ENCODE measurements at places on chromosomes 12 and 14.
A peak's percentile ranks its signal among the peaks of the same experiment; 100 is the strongest.

GRCh38 chr14:68672609-68673285 lies 120.1 kb downstream of the ZFP36L1 start:
- DNase-seq, result no peak

DNA sequence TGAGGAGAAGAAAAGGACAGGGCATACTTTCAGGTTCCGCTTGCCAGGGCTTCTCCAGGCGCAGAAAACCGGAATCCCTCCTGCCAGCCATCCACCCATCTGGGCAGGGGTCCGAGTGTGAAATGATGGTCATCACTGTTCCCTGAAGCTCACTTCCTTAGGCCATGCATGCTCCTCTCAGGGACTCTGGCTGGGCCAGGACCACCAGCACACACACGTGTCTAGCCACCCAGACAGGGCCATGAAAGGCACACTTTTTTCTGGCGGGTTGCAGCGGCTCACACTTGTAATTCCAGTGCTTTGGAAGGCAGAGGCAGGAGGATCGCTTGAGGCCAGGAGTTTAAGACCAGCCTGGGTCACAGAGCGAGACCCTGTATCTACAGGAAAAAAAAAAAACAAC lies 1.5 kb downstream of the TCL1A start:
- no peak for DNase-seq

- DNase-seq, result no peak
Observed at GRCh38 chr12:102051431-102051965, 10.3 kb downstream of the WASHC3 start.

GRCh38 chr14:65422088-65422834 lies 9.7 kb downstream of the FUT8 start:
- DNase-seq, result no peak

DNA sequence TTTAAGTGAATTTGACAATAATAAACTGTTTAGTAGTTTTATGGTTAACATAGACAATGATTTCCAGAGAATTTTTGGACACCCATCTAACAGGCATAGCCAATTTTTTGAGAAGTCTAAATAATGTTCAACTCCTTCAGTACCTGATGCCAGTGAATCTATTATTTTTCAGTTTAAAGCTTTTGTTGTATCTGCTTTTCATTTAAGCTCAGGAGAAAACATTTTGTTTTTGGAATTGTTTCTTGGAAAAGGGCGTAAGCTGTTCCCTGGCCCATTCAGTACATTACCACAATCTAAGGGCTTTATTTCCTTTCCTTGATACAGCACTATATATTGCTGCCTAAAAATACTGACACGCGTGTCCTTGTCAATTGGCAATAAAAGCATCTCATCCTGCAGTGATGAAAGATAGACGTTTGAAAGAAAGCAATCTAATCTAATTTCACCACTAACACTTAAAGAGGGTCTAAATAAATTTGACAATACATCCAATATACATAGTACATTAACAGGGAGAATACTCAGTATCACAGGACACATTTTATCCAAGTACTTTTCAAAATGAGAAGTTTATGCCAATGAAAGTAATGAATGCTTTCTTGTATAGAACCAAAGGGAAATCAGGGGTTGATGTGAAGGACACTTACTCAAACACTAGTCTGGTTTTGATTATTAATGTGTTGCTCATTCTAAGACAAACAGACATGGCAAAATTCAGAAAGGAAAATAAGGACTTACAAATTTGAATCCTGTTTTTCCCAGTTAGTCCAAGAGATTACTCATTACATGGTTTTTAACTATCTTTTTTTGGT lies 104.2 kb upstream of the LGR5 start:
- DNase-seq, result no peak

GRCh38 chr12:6604259-6605029 lies 2.7 kb downstream of the CHD4 start:
- no peak for DNase-seq

DNA sequence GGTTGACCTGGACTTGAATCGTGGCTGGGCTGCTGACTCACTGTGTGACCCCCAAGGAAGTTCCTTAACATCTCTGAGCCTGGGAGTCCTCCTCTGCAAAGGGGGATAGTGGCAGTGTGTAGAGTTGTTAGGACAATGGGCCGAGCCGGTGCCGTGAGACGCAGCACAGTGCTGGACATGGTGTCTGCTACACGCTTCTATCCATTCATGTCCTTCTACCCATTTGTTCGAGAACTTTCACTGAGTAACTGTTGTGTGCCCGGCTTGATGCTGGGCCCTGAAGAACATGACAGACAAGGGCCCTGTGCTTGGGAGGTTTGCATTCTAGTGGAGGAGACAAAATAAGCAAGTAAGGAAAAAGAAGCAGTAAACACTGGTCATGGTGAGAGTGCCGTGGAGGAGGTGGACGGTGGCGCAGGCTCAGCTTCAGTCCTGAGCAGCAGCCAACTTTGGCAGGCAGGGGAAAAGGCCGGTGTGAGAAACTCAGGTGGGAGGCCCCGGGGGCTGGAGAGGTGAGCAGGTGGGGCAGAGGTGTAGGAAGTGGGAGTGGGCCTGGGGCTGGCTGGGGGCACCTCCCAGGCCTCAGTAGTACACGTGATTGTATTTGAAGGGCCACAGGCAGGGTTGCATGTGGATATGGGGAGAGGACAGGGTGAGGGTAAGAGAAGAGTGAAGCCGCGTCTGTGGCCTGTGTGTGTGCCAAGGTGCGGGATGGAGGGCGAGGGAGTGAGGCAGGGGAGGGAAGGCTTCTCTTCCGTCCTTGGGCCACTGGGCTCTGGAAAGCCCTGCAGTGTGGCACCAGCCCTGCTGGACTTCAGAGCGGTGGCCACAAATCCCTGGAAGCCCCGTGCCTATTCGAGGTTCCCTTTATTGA lies 13.8 kb downstream of the VASH1 start:
- DNase-seq, result no peak

DNA sequence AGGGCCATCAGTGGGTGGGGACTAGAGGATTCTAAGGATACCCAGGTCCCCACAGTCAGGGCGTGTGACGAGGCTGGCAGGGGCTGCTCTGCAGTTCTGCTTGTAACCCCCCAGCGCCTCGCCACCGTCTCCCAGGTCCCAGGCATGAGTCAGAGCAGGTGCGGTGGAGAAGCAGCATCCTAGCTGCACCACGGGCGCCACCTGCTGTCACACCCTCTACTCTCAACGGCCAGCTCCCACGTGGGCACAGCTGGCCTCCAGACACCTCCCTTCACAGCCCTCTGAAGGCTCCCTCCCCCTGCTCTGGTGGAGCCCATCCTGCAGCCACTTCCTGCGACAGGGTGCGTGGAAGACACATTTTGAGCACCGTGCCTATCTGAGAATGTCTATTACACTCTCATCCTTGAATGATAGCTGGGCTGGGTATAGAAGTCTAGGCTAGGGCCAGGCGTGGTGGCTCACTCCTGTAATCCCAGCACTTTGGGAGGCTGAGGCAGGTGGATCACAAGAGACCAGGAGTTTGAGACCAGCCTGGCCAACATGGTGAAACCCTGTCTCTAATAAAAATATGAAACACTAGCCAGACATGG lies 6.9 kb upstream of the NUDT14 start:
- DNase-seq, result no peak

GRCh38 chr14:35964697-35965286 lies 138.7 kb downstream of the BRMS1L start:
- DNase-seq, result no peak

DNA sequence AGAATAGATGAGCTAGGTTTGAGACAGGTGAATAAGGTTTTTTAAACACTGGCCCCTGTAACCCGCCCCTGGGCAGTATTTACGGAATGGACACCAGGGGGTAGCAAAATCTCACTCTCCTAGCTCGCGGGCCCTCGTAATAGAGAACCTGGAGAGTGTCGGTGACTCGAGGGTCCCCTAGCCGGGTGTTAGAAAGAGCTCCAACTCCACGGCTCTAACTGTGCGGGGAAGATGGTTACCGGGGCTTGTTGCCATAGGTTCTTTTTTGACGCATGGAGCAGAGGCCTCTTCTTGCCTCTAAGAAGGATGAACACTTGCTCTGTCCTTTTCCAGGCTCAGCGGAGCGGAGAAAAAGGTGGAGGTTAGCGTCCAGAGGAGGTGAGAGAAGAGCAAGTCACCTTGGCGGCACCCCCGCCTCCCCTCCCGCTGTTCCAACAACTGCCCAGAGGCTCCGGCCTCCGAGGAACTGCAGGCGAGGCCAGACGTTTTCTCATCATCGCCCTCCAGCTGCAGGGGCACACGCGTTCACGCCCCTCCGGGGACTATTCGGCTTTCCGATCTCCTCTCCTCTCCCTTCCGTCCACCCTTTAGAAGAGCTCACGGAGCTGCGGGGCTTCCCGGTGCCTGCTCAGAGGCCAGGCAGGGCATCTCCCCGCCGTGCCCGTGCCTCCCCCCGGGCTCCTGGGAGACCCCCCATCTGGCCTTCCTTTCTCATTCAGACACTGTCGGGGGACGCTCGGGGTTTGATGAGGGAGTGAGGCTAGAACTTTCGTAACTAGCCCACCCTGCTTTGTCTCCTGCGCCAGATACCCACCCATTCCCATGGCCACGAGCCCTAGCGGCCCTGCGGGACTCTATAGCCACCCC lies 1.4 kb upstream of the ARHGEF40 start:
- DNase-seq, result peak; percentile 76

DNA sequence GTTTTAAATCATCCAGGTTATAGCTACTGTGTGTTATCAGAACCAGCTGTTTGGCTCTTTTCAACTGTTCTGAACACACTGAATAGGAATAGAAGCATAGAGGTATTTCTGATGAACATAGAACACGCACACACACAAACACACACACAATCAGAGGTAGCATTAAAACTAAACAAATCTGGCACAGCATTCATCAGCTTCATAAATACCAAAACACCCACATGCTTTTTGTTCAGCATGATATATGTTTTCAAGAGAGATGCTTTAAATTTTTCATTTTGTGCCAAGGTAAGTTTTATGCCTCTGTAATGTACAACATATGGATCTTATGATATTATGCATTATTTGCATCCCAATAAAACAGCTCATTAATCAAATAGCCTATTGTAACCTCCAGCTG lies 208.6 kb downstream of the GALC start:
- DNase-seq, result no peak

DNA sequence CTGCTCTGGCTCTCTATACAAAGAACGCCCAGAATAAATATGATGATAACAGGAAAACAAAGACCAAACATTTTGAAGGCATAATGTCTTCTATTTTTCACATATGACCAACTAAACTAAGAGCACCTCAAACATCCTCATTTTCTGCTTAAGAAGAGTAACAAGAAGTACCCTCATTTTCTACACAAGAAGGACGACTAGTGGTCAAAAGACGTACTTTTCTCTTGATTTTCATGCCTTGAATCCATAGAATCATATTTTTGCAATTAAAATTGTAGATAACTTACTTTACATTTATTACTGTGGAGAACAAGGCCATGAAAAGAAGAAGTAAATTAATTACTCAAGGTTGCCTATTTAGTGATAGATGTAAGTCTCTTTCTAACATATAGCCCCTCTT lies 358.6 kb downstream of the DUSP6 start:
- no peak for DNase-seq

GRCh38 chr14:79856381-79856780 lies 354.9 kb downstream of the DIO2 start:
- DNase-seq, result no peak

- DNase-seq, result no peak
Observed at GRCh38 chr12:94831081-94831751, 172.3 kb downstream of the NDUFA12 start.

- DNase-seq, result no peak
Observed at GRCh38 chr14:100673085-100673806, 53.4 kb upstream of the DLK1 start.

DNA sequence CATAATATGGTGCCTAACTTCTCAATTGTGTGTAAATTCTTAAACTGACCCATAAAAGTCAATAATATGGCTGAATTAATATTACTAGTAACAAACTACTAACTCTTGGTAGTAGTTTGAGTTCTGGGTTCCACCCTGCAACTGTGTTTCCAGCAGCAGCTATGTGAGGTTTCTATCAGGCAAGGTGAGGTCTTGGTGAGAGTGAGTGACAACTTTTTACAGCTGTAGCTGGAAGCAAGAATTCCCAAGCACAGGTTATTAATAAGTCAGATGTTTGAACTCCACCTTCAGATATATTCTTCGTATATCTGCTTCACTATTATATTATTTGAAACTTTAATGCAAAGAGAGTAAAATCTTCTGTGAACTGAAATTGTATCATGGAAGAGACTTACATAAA lies 43.8 kb downstream of the MAP4K5 start:
- no peak for DNase-seq

DNA sequence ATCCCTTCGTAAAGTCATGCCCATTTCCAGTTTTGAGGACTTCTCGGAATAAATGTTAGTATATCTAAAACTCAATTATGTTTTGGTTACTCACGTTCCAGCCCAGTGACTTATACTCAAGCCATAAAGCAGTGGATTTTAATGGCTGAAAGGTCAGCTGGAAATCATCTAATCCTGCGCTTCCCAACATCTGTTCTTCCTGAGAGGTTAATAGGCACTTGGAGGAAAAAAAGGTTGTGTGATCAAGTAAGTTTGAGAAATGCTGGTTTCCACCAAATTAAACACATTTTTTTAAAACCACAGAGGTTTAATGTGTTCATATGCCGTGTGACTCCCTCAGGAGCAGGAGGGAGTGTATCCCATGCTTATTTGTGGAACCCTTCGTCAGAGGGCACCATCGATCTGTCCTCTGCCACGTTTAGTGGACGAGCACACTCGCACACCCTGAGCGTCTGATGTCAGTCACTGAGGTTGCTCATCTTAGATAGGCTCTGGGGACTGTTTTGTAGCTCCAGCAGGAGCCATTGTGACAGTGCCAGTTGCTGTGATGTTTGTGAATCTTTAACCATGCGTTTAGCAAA lies 41.4 kb downstream of the FBXL14 start:
- no peak for DNase-seq

- no peak for DNase-seq
Observed at GRCh38 chr12:127459166-127459565, 807.8 kb upstream of the TMEM132C start.

DNA sequence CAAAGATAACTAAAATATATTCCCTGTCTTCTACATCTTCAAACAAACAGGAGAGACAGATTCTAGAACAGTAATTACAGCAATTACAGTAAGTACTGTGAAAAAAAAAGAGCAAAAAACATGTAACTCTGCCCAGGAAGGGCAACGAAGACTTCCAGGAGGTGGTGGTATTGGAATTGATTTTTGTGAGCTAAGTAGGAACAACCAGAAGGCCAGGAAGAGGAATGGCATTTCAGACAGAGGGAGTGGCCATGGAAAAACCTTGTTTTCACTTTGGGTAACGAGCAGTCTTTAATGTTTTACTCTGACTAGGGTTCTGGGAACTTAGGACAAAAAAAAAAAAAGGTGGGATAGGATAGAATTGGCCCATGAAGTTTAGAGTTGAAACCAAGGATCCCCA lies 196.3 kb upstream of the PLEKHG7 start:
- no peak for DNase-seq

DNA sequence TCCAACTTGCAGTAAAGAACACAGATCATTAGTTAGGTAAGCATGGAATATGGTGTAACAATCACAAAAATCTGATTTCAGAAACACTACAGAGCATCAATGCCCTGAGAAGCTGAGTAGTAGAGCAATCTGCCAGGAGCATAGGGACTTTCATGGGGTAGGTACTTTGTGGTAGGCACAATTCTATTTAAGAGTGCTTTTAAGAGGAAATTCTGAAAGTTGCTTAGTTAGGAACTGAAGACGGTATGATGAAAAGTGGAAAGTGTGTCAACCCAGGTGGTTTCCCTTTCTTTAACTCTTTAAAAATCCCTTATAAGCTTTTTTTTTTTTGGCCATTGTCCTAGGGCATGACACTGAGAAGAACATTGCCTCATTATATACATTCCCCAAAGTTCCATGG lies 535.7 kb upstream of the FBXO33 start:
- no peak for DNase-seq

GRCh38 chr14:54356172-54356571 lies 40.6 kb upstream of the CDKN3 start:
- DNase-seq, result no peak

GRCh38 chr14:76781648-76782051 lies 20.4 kb downstream of the VASH1 start:
- DNase-seq, result no peak

Measured in HAP-1 (cell line).